ENCODE measurements at places on chromosomes 2 and 18. TPM values are rescaled to one million over a fixed set of nuclear protein-coding genes. Genes with fewer than 3 reads are reported as not detected.

The DES gene
- total RNA-seq, result 1.2 TPM

The KCNG2 gene
- total RNA-seq, result not detected

The CYS1 gene
- total RNA-seq, result 26.0 TPM

The AFTPH gene
- 26.3 TPM for total RNA-seq

DNA sequence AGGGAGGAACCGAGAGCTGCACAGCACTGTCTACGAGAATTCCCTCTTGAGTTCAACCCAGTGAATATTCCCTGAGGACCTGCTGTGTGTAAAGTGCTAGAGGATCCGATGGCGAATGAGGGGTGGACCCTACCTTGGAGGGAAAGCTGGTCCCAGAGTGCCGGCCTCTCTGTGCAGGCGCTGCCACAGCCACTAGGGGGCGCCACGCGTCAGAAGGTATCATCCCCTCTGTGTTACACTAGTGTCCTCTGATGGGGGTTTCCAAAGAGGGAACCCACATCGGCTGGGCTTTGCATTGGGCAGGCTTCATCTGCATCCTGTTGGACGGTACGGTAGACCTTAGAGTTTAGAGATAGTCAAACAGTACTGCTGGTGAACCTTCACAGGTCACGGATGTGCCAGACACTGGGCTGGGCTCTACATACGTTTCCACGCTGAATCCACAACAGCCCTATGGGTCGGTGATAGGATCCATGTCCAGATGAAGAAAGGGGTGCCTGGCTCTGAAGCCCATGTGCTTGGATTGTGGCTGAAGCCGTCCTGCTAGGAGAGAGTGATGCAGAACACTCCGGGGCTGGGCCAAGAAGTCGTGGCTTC is 39.0 kb downstream of the COA5 start:
- no peak overlapping the region for H3K27ac ChIP-seq
- no peaks in the 10 kb centered on the region for H3K27me3 ChIP-seq
- peak; percentile 9 for DNase-seq

GRCh38 chr18:31099450-31100230 is 2.6 kb downstream of the DSC2 start:
- H3K27me3 ChIP-seq, result no peaks in the 10 kb centered on the region
- H3K27ac ChIP-seq, result no peak overlapping the region
- no peak overlapping the region for H3K4me3 ChIP-seq

DNA sequence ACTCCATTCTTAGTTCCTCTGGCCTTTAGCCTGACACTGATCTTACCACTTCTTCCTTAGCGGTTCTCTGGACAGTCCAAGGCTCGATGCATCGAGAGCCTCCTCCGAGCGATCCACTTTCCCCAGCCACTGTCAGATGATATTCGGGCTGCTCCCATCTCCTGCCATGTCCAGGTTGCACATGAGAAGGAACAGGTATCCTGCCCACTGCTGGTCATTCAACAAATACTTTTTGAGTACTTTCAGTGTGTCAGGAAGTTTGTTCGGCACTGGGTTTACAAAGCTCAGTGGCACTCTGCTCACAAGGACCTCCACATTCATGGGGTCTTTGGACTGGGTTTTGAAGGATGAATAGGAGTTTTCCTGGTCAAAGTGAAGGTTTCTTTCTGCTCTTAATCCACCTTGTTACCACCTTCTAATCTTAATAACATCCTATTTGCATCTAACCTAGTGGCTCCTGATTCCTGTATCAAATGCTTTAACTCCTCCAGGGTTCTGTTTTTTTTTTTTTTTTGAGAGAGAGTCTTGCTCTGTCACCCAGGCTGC is 25.8 kb downstream of the GCKR start:
- no peaks in the 10 kb centered on the region for H3K27me3 ChIP-seq
- H3K27ac ChIP-seq, result no peak overlapping the region

GRCh38 chr18:35519148-35519899 is 21.6 kb upstream of the INO80C start:
- no peaks in the 10 kb centered on the region for H3K27me3 ChIP-seq
- H3K4me3 ChIP-seq, result no peak overlapping the region
- H3K36me3 ChIP-seq, result no peaks in the 10 kb centered on the region
- H3K27ac ChIP-seq, result no peak overlapping the region
- no peak for DNase-seq

- H3K36me3 ChIP-seq, result no peaks in the 10 kb centered on the region
- H3K27ac ChIP-seq, result peak overlapping the region; percentile 82
- no peak for DNase-seq
- peaks cover 18% of the 10 kb centered on the region for H3K4me1 ChIP-seq
- H3K4me3 ChIP-seq, result no peak overlapping the region
- no peaks in the 10 kb centered on the region for H3K27me3 ChIP-seq
These were observed 7.7 kb downstream of the LPIN1 start for GRCh38 chr2:11753886-11754699.
